NCI-H510A (cell line): ENCODE measurements at places on chromosomes 11 and 22.

DNA sequence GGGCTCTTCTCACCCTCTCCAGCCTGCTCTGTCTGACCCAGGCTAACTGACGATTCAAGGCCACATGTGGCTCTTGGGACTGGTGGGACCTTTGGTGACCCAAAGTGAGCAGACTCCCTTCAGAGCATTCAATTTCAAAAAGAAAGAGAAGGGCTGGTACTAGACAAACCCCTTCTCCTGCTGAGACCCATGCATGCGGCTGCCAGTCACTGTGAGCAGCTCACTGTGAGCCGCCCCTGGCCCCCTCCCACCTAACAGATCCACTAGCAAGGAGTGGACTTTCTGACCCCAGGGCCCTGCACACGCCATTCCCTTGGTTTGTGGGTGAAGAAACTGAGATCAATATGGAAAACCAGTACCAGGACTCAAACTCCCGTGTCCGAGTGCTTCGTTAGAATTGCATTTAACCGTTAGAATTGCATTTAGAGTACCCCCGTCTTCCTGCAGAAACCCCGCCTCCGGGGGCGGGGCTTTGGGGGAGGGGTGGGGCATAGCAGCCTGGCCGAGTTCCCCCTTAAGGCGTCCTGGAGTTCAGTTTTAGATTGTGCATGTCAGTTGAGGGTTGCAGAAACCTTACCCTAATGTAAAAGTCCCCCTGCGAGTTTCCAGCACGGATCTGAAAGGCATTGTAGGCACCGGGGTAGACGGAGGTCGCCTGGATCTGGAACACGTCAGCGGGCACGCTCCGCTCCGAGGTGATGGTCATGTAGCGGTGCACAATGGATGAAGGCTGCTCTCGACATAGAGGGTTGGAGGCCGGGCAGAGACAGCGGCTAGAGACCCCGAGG lies 5.1 kb downstream of the EFEMP2 start:
- no peak for DNase-seq

GRCh38 chr11:61926235-61926634 lies 8.9 kb upstream of the RAB3IL1 start:
- no peak for DNase-seq

DNA sequence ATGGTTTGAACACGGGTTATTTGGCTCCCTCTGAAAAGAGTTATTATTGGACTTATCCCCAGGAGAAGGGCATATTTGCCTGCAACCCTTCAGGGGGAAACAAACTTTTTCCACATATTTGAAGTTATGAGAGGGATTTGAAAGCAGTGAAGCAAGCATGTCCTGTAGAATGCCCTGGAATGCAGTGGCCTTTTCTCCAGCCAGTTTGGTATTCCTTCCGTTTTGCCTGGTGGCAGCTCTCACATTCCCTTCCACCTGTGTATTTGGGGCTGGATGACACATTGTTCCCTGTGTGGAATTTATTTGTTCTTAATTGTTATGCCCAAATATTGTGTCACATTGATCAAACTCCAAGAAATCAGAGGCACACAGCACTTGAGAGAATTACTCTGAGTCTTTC lies 59.0 kb downstream of the OSBP2 start:
- no peak for DNase-seq

- DNase-seq: no peak
These were observed 13.7 kb downstream of the MEI1 start for GRCh38 chr22:41713004-41713403.

GRCh38 chr11:128895526-128895925 lies 4.4 kb downstream of the KCNJ5 start:
- no peak for DNase-seq
